ENCODE measurements at places on chromosomes 1 and 21. TPM values are rescaled to one million over a fixed set of nuclear protein-coding genes. Genes with fewer than 3 reads are reported as not detected.

DNA sequence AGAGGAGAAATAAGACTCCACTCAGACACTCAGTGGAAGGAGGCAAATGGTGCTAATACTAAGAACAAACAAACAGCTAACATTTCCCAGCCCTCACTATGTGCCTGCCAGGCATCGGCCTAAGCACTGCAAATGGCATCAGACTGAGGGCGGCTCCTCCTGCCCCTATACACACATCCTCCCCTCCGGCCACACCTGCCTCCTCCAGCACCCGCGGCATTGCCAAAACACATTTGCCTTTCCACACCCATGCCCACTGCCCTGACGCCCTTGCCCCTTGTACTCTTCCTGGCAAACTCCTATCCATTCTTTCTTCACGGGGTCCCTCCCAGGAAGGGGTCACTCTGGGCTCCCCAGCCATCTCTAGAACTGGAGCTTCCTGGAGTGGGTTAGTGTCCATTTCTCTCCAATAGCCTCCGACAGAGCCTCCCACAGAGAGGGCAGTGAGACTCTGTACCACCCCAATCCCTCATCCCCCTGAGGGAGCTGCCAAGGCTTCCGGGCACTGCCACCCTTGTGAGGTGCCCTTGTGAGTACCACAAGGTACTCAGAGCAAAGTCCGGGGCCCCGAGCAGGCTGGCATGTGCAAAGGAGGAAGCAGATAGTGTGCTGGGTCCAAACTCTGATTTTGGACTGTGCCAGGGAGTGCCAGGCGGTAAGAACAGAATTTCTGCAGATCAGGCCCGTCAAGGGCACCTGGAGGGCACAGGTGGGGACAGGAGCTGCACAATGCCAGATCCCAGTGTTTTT, 959 bp downstream of the AKR7A3 start:
- DNase-seq = no peak

DNA sequence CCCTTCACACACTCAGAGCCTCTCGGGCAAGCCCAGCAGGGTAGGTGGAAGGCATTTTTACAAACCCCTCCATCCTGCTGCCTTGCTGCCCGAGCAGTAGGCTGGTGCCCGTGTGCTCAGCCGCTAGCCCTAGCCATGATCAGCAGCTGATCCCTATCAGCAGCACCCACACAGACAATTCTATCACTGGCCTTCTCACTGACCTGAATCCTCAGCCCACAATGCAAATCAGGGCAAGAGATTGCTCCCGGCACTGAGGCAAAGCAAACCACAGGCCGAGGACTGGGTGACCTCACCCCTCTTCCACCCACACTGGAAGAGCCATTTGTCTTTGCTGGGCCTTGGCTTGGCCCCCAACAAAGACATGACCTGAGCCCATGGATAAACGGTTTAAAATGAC, 895 bp upstream of the PDZK1 start:
- DNase-seq = no peak

- DNase-seq = no peak
Observed at GRCh38 chr1:33169290-33170055, 12.4 kb downstream of the TRIM62 start.

DNA sequence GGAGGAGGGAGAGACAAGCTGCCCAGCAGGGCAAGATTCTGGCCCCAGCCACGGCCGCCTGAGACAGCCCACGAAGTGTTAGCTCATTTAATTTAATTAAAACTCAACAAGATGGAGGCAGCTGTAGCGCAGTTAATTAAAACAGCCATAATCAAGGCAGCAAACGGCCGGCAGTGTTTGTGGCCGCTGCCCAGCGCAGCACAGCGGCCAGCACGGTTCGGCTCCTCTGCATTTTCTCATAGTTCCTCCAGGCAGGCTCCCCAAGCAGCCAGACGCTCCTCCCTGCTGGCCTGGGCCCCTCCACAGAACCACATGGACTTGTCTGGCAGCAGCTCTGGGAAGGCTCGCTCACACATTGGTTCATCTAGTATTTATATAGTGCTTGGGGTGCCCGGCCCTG, 40.0 kb downstream of the PTPRF start:
- no peak for DNase-seq

The GJA4 gene
- total RNA-seq = 6.1 TPM

DNA sequence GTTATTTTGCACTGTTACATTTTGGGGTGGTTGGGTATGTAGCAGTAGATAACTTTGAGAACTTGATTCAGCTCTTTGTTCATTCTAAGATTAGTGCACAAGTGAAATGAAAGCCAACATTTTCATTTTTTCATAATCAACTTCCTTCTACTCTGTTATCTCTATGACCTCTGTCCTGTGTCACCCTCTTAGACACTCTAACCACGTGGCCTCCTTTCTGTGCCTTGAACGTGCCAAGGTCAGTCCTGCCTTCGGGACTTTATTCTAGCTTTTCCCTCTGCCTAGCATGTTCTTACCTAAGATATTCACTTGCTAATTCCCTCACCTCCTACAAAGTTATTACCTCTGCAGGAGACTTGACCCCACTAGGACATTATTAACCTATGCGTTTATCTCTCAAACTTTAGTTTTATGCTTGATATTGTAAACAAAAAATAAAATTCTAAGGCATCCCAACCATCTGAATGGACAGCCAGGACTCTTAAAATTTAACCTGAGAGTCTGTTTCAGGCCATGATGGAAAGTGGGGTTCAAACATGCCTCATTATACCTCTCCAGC, 19.2 kb upstream of the EDEM3 start:
- no peak for DNase-seq

- DNase-seq = no peak
Observed at GRCh38 chr1:32920833-32921232, 19.6 kb upstream of the TMEM54 start.

The RGS16 gene
- total RNA-seq = 7.9 TPM

The SMIM12 gene
- total RNA-seq = 8.0 TPM

The CFAP141 gene
- total RNA-seq = not detected

- DNase-seq = no peak
Observed at GRCh38 chr1:186761358-186761757, 67.4 kb upstream of the PLA2G4A start.

- DNase-seq = no peak
Observed at GRCh38 chr1:1302951-1303509, 4.7 kb downstream of the ACAP3 start.

DNA sequence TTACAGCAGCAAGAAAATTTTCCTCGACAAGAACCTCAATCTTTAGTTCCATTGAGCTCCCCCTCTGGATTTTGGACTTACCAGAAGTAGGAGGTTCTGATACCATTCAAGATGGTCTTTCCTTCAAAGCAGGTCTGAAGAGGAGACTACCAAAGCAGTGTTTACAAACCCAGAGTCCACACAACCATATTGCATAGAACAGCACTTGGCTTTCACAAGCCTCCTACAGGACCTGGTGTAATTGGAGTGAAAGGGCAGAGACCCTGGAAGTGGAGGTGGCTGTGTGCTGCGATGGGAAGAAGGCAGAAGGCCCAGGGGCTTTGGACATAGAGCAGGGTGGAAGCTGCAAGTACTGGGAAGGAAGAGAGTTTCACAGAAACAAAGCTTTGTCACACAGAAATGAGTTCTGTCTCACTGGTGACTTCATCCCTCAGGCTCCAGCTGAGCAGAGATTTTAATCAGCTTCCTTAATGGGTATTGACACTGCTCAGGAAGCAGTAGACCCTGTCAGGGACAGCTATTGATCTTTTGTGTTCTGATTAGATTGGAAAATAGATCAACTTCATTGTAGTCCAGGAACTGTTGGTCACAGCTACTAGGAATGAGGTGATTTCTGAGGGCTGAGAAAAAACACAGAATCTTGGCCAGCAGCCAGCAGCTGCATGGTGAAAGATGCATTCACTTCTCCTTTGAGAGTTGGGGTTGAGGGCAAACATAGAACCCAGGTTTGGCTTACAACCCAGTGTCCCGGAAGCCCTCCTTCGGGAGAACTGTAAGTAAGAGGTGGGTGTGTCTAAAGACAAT, 124.0 kb downstream of the SYT2 start:
- DNase-seq = peak; percentile 38

DNA sequence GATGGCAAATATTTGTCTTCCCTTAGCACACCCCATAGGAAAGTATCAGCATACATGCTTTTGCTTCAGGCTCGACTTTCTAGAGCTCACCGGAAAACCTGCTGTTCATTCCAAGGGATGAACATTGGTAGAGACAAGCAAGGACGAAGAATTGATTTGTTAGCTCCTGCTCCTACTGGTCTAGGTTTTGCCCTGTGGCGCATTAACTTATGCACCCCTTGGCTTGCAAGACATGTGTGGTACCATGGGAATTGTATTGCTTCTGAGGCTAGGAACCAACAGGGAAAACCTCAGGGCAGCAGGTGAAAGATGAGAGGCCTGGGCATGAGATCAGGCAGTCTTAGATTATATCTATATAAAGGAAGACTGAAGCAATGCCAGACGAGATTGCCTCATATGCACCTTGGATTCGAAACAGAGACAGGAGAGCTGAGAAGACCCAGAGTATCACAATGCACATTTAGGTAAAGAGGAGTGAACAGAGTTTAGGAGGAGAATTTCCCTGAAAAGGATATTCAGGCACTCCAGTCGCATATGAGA, 771.2 kb upstream of the B3GALT2 start:
- DNase-seq = no peak

The SPRR2F gene
- total RNA-seq = not detected

The MNDA gene
- total RNA-seq = 26.3 TPM

DNA sequence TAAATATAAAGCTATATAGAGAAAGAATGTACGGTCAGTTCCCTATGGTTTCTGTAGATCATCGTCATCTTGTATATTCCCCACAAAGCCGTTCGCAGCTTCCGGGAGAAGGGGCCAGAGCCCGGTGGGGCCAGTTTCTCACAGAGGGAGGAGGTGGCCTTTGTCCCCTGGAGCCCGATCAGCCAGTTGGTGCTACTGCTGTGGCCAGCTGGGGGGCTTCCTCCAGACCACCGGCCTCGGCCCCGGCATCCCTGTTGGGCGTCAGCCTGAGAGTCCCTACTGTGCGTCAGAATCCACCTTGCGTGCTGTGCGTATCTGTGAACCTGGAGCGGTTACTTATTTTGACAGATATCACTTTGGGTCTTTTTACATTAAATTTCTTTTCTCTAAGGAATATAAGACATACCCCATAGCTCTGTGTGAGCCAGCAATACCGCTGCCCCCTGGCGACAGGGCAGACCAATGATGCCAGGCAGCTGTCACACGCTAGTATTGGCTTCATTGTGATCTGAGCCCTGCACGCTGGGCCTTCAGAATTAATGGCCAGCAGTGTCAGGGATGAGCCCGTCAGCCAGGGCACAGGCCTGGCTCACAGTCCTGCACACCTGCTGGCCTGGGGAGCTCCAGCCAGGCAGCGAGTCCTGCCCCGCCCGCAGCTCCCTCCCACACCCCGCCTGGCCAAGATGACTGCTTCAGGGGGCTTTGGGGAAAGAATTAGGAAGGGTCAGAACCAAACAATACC, 145.9 kb downstream of the PGBD5 start:
- DNase-seq = no peak

DNA sequence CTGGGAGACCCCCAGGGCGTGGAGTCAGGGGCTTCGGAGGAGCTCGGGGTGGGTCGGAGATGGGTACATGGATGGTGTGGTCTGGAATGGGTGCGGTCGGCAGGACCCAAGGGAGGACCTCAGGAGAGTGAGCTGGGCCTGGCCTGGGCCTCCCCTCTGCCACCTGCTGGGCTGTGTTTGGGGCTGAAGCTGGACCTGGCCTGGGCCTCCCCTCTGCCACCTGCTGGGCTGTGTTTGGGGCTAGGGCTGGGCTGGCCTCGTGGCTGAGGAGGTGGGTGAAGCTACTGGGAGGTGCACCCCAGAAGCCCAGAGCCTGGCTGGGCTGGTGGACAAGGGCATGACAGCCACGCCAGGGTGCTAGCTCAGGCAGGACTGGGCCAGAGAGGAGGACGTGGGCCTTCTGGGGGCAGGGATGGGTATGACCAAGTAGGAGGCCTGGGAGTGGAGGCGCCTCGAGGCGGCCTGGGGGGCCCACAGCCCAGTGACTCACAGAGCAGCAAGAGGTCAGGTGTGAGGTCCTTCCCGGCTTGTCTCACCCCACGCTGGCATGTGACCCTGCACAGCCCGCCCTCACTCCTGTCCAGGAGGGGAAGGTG, 14.5 kb downstream of the SAMD11 start:
- DNase-seq = no peak

DNA sequence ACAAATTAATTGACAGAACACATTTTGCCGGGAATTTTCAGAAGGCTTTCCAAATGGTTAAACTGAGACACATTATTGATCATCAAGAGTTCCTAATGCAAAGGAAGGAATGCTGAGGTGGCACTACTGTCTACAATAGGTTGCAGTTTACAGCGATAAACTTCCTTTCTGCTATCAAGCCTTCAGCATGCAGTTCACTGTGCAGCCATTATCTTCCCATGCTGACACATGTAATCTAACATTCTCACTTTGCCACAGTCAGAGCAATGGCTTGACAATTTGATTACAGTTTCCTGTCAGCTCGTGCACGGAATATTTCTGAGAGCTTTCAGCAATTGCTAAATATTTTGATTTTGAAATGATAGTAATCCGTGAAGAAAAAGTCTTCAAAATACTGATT, 166.9 kb upstream of the PRMT6 start:
- DNase-seq = no peak

DNA sequence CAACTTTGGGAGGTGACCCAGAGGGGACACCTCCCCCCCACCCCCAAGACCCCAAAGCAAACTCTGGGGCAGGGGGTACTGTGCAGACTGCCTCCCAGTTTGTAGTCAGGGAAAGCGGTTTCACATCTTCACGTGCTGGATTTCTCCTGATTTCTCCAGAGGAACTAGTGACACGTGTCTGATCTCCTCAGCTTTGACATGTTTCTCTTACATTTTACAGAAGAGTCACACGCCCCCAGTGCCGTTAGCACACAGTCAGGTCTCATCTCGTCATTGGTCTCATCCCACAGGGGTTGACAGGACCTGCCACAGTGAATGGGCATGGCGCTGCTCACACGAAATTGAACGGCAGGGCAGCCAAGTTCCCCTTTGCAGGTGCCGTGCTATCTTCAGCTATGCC, 11.8 kb downstream of the PDPN start:
- DNase-seq = no peak
